ENCODE measurements at places on chromosomes 1 and 21.

DNA sequence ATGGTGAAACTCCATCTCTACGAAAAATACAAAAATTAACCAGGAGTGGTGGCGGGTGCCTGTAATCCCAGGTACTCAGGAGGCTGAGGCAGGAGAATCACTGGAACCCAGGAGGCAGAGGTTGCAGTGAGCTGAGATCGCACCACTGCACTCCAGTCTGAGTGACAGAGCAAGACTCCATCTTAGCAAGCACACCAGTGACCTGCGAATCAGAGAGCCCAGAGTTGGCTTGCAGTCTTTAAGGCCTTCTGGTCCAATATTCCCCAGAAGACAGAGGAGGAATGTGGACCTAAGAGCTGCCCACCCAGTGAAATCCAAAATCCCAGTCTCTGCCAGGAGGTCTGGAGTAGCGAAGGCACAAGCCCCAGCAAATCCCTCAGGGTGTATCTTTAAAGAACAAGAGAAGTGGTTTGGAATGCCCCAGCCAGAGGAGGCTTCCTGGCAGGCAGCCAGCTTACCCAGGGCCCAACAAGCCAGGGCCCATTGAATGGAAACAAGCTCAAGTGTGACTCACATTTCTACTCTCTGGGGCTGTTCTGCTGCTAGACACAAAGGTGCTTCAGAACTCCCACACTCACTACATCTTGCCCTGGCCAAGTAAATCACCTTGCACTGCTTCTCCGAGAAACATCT is 23.9 kb downstream of the GPR161 start:
- peak; percentile 52 for DNase-seq

- DNase-seq = no peak
Observed at GRCh38 chr1:84724128-84724860, 34.0 kb upstream of the SSX2IP start.

GRCh38 chr1:210200124-210200736 is 32.4 kb upstream of the SERTAD4 start:
- no peak for DNase-seq

DNA sequence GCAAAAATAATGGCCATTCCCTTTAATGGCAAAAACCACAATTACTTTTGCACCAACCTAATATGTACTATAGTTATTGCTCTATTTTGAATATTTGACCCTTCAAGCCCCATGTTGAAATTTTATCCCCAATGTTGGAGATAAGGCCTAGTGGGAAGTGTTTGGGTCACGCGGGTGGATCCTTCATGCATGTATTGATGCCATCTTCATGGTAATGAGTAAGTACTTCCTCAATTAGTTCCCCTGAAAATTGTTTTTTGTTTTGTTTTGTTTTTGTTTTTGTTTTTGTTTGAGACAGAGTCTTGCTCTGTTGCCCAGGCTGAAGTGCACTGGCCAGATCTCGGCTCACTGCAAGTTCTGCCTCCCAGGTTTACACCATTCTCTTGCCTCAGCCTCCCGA is 9.8 kb upstream of the USP25 start:
- DNase-seq = no peak

DNA sequence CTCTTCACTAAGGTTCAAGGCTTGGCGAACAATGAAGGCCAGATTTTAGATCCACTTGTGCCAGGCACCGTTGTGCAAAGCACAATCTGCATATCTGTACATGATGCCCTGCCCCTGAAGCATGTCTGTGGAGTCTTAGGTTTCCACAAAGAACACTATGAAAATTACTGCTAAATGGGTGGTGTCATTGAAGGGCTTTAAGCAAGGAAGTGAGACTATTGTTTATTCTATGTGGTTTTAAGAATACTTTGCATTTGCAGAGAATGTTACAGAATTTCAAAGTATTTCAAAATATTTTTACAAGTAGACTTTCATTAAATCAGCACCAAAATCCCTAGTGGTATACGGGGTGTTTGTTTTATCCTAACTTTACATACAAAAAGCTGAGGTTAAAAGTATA is 8.8 kb downstream of the TSEN15 start:
- DNase-seq = no peak
